ENCODE measurements at places on chromosomes 2 and 18. TPM values are rescaled to one million over a fixed set of nuclear protein-coding genes. Genes with fewer than 3 reads are reported as not detected.

SPDYA gene
- total RNA-seq: 1.5 TPM

EVX2 gene
- 0.16 TPM for total RNA-seq

CRYGD gene
- total RNA-seq: not detected

ADAM23 gene
- total RNA-seq: 0.68 TPM
